Activated CD8-positive, alpha-beta memory T cell treated with anti-CD3 and anti-CD28 coated beads, Interleukin-2, amount 50 U/mL, for 48 hours (primary cell): ENCODE measurements at places on chromosomes 12 and 14.
A peak's percentile ranks its signal among the peaks of the same experiment; 100 is the strongest.

DNA sequence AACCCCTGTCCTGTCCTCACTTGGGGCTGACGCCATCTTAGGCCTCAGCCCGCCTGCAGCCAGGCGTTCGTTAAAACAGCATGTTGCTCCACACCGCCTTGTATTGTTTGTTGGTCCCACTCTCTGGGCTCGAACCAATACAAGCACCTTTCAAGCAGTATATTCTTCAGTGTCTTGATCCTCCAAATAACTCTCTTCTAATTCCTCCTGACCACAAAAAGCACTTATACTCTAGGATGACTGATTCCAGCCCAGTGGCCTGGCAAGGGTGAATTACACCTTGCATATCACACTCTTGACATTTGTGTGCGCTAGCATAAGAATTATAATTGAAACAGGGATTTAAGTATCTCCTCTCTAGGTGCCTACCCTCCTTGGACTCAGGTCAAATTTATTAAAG is 7.1 kb downstream of the CCER1 start:
- no peak for DNase-seq

DNA sequence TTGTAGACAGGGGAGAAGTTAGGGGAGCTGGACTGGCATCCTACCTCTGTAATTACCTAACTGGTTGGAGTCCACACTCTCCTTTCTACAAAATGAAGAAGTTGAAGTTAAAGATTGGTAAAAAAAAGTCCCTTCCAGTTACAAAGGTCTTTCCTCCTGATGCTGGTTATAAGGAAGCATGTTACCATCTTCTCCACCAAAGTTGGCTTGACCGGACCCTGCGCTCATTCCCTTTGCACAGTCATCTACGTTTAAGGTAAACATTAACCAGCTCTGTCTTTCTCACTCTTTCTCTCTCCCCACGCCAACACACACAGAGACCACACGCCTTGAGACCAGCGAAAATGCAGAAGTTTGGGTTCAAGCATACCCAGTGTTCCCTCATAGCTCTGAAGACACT is 11.9 kb downstream of the FBLN5 start:
- no peak for DNase-seq

- DNase-seq, result no peak
Observed at GRCh38 chr12:110107369-110108281, 16.5 kb upstream of the IFT81 start.

DNA sequence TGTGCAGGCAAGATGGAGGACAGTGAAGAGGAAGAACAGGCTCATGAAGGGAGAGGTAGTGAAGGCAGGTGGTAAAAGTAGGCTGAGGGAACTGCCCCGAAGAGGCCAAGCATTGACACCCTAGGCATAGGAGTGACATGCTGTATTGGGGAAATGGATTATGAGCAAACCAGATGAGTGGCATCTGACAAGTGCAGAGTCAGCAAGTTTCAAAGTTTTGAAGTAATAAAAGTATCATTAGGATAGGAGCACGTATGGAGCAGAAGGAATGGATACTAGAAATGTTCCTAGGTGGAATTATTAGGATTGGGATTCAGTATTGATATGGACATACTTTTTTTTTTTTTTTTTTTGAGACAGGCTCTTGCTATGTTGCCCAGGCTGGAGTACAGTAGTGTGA is 139.8 kb downstream of the SAMD4A start:
- DNase-seq, result no peak

GRCh38 chr12:29132316-29132715 is 16.8 kb upstream of the FAR2 start:
- DNase-seq, result no peak

DNA sequence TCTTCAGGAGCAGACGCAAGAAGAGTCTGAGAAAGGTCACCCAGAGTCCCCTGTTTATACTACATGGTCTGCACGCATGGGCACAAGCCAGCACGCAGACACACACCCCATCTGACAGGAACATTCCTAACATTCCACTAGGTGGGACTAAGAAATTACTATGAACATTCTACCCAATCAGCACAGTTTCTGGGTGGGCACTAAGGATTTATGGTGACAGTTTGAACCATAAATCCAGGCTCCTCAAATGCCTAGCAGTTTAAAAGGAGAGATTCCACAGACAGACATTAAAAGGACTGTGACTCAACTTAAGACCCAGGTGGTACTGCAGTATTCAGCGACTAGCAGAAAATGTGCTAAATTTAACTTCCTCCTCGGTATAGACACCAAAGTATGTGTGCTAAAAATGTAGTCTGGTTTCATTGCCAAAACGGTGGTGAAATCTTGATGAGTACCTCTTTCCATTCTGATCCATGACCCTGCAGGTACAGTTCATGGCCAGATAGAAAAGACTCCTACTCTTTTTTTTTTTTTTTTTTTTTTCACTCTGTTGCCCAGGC is 16.2 kb downstream of the ABHD4 start:
- DNase-seq, result no peak

GRCh38 chr14:25049568-25050268 is at the start of gene STXBP6:
STXBP6 (minus strand) TSS chr14:25050147; CDS start chr14:24974818, 75,329 bp downstream.
- peak; percentile 63 for DNase-seq

DNA sequence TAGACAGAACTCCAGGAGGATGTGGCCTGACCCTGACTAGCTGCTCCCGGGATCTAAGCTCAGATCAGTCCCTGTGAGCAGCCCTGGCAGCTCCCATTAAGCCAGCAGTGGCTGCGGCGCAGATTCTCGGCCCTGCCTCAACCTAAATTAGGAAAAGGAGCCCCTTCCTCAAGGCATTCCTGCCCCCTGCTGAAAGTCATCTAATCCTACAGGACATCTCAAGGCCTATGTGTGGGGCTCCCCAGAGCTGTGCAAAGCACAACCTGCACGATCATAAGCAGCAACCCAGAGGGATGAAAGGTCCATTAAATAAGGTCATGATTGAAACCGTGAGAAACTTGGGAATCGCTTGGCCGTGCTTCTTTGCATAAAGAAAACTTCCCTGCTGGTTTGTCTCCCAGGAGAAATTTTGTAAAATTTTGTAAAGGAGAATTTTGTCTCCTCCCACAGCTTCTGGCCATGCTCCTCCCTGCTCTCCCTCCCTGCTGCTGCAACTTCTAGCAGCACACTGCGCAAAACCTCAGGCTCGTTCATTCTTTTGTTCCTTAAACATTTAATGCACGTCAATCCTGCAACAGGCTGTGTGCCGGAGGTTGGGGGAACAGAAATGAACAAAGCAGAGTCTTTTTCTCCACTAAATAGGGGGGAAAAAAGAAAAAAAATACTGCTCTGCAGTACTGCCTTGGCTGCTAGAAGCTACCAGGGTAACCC is 96.6 kb upstream of the SLC35F4 start:
- DNase-seq, result no peak

GRCh38 chr14:63573581-63573980 is 30.4 kb upstream of the PPP2R5E start:
- DNase-seq, result no peak

- no peak for DNase-seq
Observed at GRCh38 chr14:23704890-23705289, 68.7 kb downstream of the DHRS2 start.

GRCh38 chr14:90922141-90922540 is 105.9 kb upstream of the TTC7B start:
- no peak for DNase-seq

- DNase-seq, result no peak
Observed at GRCh38 chr12:27123642-27124041, 41.3 kb upstream of the C12orf71 start.

DNA sequence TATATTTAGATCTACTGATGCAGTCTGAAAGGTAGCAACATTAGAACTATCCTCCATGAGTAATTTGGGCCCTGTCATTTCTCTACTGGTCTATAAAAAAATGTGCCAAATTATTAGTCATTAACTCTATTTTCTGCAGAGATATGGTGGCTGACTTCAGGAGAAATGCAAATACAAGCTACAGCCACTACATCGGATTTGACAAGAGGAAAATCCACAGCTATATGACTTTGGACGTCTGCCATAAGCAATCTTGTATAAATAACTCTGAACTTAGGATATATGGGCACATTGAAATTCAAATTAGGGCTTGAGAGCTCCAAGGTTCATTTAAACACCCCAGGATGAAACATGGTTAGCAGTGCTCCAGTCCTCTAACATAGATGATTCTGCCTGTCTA is 983.0 kb upstream of the LRFN5 start:
- DNase-seq, result no peak

DNA sequence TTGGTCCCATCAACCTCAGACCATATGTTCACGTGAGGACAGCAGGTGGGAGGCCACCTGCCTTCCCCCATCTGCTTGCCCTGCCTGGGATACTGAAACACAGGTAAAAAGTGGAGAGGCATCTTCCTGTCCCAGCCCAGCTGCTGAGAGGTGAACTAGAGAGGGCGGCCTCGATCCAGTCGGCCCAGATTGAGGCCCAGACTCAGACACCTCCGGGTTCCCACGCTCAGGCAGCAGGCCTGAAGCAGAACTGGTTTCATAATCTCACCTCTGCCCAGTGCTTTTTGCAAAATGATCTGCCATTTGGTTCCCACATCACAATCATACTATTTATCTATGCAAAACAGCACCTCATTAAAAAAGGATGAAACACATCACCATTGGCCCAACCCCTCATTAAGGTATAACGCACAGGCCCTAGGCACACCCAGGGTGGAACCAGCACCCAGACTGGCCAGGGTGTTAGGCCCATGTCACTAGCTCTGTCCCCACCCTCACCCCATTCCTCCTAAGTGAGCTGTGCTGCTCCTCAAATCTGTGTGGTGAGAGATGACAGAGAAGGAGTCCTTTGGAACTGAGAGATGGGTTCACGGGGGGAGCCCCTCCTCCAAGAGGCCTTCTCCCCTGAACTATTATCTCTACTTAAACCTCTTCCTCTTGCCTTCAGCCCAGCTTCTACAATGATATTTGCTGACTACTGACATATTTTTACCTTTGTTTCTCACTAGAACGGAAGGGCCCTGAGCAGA is 81.1 kb downstream of the ZFP36L1 start:
- peak; percentile 48 for DNase-seq

DNA sequence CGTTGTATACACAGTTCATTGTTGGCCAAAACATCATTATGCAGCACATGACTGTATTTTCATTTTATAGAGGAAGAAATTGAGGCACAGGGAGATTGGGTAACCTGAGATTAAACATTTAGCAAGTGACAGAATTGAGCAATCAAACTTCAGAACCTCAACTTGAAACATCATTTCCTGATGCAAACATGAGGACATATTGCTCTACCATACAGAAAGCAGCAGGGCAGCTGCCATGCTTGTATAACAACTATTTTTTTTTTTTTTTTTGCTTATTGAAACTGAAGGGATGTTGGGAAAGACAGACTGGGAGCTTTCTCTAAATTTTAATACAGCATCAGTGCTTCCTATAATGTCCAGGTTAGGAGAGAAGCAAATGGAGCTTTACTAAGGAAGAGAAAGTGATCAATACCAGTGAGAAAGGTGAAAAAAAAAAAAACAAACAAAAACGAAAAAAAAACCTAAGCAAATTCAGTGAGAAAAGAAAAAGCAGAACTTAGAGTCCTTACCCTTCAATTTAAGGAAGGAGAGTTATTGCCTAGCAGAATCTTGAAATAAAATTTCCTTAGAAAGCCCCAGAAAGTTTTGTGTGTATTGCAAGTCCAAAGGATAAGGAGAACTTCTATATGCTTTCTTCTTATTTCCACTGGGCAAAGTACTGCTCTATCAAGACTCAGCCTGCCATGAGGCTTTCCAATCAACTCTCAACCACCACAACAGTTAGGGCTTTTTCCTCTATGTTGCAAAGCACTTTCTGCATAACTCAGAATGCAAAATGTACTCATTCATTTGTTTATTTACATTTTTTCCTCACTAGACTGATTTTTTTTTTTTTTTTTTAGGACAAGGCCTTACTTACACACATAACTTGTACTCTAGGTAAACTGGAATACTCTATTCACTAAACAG is 21.6 kb downstream of the BTG1 start:
- DNase-seq, result no peak

- no peak for DNase-seq
Observed at GRCh38 chr12:19965196-19966038, 402.9 kb upstream of the PDE3A start.

- DNase-seq, result no peak
Observed at GRCh38 chr12:89980236-89980635, 271.6 kb upstream of the ATP2B1 start.

DNA sequence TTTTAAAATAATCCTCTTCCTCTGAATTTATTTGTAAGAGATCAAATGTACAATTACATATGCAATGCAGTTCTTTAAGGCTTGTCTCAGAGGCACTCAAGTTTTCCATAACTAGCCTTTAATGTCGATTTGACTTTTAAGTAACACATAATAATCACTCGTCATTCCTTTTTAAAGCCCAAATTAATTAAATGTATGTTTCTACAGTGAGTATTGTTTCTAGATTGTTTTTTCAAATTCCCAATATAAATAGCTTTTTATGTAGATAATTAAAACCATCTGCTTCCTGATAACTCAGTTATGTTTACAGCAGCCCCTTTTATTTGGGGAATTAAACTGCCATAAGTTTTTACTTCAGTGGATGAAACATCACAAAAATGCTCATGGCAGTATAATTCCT is 185.1 kb downstream of the ETNK1 start:
- DNase-seq, result no peak

GRCh38 chr12:95805864-95806671 is 15.5 kb upstream of the NTN4 start:
- DNase-seq, result no peak

GRCh38 chr12:117680312-117680711 is 288.5 kb downstream of the KSR2 start:
- DNase-seq, result no peak
